Stimulated activated naive CD8-positive, alpha-beta T cell treated with anti-CD3 and anti-CD28 coated beads, Interleukin-15, amount 100 ng/mL, for 72 hours (primary cell): ENCODE measurements at places on chromosomes 5 and 9.
A peak's percentile ranks its signal among the peaks of the same experiment; 100 is the strongest.

- no peak for DNase-seq
Observed at GRCh38 chr9:89412541-89412940, 85.4 kb downstream of the SEMA4D start.

GRCh38 chr9:127360829-127361228 is 36.1 kb upstream of the SLC2A8 start:
- no peak for DNase-seq

- DNase-seq = no peak
Observed at GRCh38 chr5:110304176-110304575, 422.3 kb downstream of the TMEM232 start.

DNA sequence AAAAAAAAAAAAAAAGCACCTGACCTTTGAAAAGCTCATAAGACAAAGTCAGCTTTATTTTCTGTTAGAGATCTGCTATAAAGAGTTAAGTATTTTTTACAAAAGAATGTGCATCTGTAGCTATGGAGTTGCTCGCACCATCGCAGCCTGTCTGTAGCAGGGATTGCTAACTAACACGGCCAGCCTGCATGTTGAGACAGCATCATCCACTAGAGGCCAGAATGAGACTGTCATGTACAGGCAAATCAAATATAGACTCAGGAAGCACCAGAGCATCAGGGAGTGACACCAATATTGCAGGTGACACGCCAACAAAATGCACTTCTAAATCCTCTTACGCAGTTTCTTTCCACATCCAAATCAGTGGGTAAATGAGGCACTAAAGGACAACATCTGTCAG is 136.3 kb upstream of the RASEF start:
- no peak for DNase-seq

DNA sequence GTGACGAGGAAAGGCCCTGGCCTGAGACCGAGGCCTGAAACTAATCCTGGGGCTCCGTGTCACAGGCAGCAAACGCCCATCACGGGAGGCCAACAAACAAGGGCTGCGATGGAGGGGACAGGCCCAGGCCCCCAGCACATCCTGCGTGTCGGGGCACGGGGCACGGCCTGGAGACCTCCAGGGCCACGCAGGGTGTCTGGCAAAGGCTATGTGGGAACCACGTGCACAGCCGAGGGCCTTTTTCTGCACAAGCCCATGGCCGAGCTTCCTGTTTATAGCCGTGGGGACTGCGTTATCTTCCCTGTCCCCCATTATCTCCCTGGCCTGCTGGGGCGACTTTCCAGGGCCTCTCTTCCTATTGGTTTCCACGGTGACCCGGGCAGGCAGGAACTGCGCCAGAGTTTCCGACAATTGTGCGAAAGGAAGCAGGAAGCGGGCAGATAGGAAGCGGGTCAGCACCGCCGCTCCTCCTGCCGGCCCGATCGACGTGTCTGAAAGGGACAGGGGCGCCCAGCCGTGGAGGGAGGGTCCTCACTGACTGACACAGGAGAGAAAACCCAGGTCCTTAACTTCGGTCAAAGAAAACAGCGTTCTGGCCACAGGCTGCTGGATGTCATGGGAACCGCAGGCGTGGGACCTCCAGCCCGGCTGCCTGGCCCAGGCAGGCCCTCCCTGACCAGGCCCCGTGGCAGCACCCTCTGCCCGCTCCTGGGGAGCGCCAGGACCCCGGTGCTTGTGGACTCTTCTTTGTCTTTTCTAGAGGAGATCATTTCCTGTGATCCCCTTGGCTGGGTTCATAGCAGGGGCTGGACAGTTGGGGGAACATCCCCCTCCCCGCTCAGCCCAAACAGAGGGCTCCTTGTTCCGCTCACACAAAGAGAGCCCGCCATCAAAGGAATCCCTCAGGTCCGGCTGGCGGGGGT is 29.1 kb upstream of the SEC16A start:
- no peak for DNase-seq

DNA sequence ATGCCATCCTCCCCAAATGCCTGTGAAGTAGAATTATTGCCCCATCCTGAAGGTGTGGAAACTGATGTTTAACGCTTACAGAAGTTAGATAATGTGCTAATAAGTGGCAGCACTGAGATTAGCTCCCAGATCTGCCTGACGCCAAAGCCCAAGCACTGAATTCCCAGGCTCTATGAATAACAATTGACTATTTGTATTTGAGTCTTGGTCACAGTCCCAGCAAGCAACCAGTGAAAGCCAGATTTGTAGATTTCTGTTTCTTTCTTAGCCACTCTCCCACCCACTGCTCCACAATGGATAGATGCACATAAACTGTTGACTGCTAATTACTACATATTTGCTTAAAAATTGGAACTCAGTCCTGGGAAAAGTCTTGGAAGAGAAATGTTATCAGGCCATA is 34.4 kb downstream of the FAM240B start:
- DNase-seq = no peak

- DNase-seq = no peak
Observed at GRCh38 chr9:8078641-8079140, 279.1 kb upstream of the DMAC1 start.

DNA sequence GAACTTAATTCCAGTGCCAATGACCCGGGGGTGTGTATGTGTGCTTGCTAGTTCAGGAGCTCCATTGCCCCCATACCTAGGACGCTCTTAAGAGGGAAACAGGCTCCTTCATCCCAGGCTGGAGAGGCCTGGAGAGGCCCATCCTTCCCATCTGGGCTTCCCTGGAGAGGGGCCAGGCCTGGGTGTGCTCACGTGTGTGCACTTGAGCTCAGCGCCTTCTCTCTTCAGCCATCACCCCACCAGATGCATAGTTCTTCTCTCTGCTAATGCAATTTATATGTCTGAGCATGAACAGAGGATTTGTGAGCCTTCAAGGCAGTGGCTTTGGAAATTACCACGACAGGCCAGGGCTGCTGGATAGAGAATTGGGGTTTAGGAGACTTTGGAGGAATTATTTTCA is 48.6 kb upstream of the SHB start:
- no peak for DNase-seq

DNA sequence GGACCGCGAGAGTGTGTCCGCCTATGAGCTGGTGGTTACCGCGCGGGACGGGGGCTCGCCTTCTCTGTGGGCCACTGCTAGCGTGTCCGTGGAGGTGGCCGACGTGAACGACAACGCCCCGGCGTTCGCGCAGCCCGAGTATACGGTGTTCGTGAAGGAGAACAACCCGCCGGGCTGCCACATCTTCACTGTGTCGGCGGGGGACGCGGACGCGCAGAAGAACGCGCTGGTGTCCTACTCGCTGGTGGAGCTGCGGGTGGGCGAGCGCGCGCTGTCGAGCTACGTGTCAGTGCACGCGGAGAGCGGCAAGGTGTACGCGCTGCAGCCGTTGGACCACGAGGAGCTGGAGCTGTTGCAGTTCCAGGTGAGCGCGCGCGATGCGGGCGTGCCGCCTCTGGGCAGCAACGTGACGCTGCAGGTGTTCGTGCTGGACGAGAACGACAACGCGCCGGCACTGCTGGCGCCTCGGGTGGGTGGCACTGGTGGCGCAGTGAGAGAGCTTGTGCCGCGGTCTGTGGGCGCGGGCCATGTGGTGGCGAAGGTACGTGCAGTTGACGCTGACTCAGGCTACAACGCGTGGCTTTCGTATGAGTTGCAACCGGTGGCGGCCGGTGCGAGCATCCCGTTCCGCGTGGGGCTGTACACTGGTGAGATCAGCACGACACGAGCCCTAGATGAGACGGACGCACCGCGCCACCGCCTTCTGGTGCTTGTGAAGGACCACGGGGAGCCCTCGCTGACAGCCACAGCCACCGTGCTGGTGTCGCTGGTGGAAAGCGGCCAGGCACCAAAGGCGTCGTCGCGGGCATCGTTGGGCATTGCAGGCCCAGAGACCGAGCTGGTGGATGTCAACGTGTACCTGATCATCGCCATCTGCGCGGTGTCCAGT is 1.8 kb downstream of the PCDHA7 start:
- no peak for DNase-seq

DNA sequence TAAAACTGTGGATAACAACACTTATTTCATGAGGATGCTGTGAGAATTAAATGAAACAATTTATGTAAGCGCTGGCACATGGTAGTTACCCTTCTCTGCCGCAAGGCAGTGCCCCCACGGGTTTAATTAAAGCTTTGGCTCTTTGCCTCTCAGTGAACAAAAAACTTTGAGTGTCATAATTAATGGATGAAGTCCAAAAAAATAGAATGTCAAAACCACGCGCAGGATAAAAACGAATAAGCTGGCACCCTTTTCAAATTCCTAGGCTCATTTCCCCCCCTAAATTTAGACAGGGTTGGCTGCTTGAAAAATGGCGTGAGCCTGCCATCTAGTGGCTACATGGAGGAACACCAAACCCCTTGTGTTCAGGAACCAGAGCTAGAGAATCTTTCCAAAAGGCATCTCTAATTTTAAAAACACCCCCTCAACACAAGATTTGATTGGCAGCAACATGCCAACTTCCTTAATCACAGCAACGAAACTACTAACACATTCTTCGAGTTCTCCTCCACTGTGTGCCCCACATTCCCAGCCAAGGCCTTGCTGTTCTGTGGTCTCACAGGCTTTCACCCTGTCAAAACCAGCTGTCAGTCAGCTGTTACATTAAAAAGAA is 29.0 kb upstream of the CCNG1 start:
- DNase-seq = peak; percentile 44

DNA sequence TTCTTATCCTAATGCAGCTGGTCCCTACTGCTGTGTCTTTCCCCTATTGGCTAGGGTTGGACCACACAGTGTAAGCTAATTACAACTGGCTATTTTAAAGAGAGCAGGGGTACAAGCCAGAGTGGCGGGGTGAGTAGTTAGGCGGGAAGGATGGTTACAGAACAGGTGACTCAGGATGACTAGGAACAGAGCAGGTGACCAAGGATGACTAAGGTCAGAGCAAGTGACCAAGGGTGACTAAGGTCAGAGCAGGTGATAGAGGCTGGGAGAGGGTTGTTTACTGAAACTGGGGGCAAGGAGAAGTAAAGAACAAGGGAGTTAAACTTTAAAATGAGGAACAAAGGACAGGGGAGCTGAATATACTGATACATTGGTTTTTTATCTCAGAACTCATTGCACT is 125.4 kb downstream of the PTTG1 start:
- no peak for DNase-seq

- no peak for DNase-seq
Observed at GRCh38 chr9:5582835-5583195, 46.1 kb upstream of the RIC1 start.

GRCh38 chr9:9892217-9892616 is 720.6 kb downstream of the PTPRD start:
- no peak for DNase-seq

DNA sequence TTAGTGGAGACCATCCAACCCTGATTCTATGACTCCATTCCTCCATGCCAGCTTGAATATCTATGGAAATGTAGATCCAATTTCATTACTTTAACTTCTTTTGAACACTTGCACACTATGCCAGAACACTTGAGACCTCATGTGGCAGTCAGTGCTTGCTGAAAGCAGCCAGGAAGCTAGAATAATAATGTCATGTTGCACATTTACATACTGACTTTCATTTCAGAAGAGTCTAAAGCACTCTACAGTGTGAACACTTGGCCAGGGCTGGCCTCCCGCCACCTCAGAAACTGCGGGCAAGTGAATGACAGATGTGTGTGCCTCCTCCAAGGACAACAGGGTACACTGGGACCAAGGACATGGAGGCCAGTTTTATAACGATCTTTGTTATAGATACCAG is 97.3 kb downstream of the SLF1 start:
- DNase-seq = no peak

- no peak for DNase-seq
Observed at GRCh38 chr5:37906416-37906815, 66.6 kb upstream of the GDNF start.

DNA sequence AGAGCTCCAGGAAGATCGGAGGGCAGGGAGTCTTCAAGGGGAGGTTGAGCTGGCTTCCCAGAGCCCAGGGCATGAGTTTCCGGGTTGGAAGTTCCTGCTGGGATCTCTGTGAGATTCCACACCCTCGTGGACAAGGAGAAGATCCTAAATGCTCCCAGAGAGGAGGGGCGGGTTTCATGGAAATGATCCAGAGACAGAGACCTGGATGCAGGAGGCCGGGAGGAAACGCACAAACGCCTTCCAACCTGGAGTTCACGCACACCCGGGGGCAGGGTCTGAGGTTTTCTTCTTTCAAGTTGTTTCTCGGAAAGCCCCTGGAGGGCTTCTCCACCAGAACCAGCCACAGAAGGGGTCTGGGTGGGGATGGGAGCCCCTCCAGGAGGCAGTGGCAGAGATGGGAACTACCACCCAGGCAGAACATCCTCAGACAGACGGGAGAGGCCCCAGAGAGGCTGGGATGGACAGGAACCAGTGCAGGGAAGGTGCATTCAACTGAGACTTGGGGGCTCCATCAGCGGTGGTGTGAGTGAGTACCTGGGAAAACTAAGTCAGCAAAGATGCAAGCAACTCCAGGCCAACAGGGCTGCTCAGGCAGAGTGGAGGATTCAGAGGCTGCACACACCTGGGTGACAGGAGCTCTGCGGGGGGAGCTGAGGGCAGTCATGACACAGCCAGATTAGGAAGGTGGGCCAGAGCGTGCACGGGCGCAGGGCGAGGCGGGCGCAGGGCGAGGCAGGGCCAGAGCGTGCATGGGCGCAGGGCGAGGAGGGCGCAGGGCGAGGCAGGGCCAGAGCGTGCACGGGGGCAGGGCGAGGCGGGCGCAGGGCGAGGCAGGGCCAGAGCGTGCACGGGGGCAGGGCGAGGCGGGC is 52.1 kb upstream of the EXOC3 start:
- DNase-seq = peak; percentile 10

DNA sequence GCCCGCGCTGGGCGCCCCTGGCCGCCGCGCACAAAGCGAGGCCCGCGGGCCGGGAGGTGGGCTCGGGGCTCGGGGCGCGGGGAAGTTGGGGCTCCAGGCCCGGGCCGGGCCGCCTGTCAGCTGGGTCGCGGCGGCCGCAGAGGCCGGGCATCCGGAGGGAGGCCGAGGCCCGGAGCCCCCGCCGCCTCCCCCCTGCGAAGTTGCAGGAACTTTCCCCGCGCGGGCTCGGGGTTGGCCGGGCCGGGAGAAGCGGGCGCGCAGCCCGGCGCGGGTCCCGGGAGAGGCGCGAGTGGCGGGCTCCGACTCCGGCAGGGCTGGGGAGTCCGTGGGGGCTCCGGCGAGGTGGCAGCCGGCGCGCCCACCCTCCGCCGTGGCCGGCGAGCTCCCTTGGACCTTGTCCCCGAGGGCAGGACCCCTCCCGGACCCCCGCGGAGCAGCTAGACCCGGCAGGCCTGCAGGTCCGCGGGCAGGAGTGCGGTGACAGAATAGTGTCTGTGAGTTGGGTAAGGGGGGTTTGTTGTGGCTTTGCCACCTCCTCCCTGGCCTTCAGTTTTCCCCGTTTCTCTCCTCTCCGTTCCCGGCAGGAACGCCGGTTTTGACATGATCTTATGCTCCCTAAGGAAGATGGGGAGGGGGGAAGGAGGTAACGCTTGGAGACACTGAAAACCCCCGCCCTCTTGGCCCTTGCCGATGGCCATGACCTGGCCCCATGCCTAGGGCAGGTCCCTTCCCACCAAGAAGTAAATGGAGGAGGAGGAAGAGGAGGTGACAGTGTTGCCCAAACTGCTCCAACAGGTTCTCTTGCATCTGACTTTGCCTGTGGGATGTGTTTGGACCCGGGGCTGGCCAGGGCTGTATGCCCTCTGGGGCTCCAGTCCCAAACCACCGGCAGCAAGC is 942 bp downstream of the PHF2 start:
- peak; percentile 31 for DNase-seq
